Stimulated activated CD4-positive, alpha-beta T cell treated with anti-CD3 and anti-CD28 coated beads, Interleukin-1b, Interleukin-23, amount 100 ng/mL, for 1 hour (primary cell): ENCODE measurements at places on chromosomes 5 and 9.

- DNase-seq: no peak
Measured at GRCh38 chr9:95910023-95910707, 34.7 kb downstream of the ERCC6L2 start.

DNA sequence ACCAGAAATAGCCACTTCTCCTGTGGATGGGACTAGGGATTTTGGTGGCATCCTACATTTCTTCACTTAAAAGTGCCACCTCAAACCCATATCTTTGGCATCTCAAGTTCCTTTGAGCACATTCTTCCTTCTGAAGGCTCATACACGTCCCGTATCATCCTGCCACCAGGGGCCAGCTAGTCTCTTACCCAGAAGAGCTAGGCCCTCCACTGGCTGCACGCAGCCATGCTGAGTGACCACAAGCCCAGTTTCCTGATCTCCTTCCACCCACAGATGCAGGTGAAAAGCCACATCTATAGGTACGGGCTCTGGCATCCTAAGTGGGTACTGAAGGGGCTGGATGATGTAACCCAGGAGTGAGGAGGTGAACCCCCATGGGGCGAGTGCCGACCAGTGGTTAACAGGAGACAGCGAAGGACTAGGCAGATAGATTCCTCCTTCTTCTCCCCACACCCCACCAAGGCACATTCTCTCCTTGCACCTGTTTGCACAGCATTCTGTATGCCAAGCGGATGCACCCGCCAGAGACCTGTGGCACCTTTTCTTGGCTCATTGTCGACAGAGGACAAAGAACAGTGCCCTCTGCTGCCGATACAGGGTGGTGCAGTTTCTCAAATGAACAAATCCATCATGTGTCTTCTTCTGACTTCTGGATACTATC lies 14.4 kb upstream of the SCGB3A1 start:
- peak; percentile 34 for DNase-seq

GRCh38 chr5:125310749-125311148 lies 564.3 kb upstream of the ZNF608 start:
- no peak for DNase-seq

DNA sequence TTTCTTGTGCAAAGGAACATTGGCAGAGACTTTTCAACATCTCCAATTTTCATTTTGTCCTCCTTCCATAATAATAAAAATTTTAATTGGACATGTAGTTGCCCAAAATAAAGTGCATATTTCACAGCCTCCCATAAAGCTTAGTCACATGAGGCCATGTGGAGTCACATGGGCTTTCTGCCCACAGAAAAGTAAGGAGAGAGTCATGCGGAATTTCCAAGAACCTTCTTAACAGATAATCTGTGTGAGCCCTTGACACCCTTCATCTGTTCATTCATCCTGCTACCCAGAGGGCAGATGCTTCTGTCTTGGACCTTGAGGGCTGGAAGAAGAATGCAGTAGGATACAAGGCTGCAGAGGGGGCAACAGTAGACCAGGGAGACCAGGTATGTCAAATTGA lies 60.7 kb downstream of the APTX start:
- no peak for DNase-seq

DNA sequence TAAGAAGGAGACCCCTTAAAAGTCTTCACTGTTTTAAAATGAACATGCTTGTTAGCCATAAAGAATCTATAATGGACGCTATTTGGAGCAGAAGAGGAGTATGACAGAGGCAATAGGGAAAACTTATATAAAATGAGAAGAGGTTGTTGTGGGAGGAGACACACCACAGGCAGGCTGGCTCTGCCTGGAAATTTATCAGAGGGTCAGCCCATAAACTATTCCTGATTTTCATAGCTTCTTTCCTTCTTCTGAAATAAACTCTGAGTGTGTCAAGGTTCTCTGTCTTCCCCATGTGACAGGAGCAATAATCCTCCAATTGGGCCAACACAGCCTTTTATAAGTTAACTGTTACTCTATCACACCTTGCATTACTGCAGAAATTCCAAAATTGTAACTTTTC lies 19.6 kb upstream of the RUSC2 start:
- DNase-seq: no peak
